ENCODE measurements at places on chromosomes 12 and 14.

GRCh38 chr12:82359115-82359478 is 768 bp downstream of the METTL25 start:
- peak; percentile 61 for DNase-seq

GRCh38 chr14:35406506-35407305 is 2.2 kb upstream of the NFKBIA start:
- peak; percentile 57 for DNase-seq

DNA sequence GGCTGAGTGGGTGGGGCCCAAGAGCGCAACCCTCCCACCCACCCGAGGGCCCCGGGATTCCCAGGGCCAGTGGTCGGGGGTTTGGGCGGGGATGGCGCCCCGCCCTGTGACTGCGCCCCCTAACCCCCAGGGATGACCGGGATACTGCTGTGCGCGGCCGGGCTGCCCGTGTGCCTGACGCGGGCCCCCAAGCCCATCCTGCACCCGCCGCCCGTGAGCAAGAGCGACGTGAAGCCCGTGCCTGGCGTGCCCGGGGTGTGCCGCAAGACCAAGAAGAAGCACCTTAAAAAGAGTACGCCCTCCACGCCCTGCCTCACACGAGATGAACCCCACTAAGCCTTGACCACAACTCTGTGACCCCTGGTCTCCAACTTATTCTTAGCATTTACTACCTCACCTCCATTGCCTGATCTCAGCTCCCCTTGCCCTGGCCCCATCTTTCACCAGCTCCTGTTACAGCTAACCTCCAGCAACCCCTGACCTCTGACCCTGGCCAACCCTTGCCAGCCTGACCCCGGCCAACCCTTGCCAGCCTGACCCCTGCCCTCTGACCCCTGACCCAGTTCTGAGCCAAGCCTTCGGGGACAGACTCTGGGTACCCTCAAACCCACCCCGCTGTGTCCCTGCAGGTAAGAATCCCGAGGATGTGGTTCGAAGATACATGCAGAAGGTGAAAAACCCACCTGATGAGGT is 37.0 kb downstream of the DTX1 start:
- no peak for DNase-seq

GRCh38 chr12:90618586-90618985 is 336.4 kb downstream of the CCER1 start:
- no peak for DNase-seq

DNA sequence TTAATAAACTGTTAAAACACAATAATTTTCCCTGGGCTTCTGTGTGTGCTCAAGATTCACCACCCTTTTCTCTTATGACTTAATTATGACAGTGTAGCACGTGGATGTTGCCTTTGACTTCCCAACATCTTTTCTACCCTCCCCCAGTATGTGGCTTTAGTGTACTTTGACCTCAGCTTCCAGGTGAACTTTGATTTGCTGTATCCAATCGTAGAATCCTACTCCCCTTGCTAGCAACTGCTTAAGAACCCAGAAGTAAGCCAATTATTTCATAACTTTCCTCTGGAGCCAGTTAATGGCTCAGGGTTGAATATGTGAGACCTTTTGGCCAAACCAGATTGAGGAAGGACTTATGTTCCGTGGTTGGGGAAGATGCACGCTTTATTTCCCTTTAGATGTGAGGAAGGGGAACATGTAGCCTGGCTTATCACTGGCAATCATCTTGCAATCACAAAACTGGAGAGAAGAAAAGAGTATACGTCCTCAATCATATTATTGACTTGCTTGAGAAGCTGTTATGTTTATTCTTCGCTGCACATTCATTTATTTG is 259.6 kb upstream of the ATP2B1 start:
- DNase-seq: no peak

- no peak for DNase-seq
These were observed 294.3 kb upstream of the RTL1 start for GRCh38 chr14:101197595-101198397.

- no peak for DNase-seq
These were observed 6.1 kb upstream of the PRKCH start for GRCh38 chr14:61315313-61315712.
